ENCODE measurements at places on chromosomes 3 and 15. TPM values are rescaled to one million over a fixed set of nuclear protein-coding genes. Genes with fewer than 3 reads are reported as not detected.
A peak's percentile ranks its signal among the peaks of the same experiment; 100 is the strongest.

DNA sequence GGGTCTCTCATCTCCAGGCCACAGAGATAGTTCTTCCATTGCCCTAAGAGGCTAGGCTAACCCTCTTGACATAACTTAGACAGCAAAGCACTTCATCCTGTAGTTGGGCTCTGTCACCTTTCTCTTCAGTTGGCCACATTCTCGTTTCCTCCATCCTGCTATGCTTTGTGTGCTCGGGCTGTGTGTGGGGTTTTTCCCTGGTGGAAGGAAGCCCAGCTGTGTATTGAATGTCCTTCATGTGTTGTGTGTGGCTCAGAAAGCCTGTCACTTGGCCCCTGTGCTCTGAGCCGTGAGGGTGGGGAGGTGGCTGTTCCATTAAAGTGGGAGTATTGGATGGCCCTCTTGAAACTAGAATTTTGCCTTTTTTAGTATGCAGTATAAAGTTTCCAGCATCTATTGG is 8.8 kb upstream of the EXOG start:
- DNase-seq, result no peak

- no peak for DNase-seq
Measured at GRCh38 chr15:83275412-83275811, 9.1 kb downstream of the BNC1 start.

DNA sequence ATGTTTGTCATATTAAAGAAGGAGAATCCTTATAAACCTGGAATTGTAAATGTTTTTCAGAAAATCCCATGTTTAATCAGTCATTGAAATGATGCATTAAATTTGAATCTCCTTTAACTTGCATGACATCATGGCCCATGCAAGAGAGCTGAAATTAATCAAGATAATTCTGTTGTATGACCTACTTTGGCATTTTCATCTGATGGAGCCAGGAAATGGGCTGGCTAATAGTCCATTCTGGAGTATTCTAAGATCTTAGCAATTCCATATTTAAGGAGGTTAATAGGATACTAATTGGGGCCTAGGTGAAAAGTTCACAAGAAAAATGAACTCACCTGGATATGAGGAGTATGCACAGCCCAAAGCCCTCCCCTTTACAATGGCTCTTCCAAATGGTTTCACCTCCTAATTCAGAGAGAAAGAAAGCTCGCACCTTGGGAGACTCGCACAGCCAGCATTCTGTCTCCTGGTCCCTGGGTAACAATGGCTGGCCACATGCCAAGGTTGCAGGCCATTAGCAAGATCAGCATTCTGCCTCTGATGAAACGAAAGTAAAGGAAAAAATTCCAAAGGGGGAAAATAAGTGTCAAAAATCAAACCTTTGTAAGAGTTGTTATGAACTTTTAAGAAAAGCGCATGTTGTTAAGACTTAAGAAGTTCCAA is 786.4 kb downstream of the MCTP2 start:
- DNase-seq, result peak; percentile 45

DNA sequence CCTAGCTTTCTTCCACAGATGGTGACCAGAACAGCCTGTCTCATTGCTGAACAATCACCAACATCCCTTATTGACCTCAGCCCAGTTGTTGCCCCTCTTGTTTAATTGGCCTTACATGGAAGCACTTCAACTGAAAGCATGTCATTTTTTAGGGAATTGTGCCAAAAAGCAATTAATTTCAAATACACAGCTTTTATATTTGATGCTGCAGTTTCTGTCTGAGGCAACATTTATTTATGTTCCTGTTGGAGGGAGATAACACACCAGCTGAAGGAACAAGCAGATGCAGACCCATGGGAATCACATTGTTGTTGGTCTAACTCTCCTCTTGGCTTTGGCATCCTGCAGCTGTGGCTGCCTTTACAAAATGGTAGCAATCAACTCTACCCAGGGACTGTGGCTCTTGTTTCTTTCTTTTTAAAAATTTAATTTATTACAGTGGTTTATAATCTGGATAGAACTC is 498.1 kb upstream of the RGMA start:
- DNase-seq, result no peak

Gene OIP5
- polyA plus RNA-seq, result 8.3 TPM

Gene CXCR6
- 0.44 TPM for polyA plus RNA-seq

- DNase-seq, result no peak
Measured at GRCh38 chr15:91133511-91133910, 33.5 kb downstream of the SV2B start.

DNA sequence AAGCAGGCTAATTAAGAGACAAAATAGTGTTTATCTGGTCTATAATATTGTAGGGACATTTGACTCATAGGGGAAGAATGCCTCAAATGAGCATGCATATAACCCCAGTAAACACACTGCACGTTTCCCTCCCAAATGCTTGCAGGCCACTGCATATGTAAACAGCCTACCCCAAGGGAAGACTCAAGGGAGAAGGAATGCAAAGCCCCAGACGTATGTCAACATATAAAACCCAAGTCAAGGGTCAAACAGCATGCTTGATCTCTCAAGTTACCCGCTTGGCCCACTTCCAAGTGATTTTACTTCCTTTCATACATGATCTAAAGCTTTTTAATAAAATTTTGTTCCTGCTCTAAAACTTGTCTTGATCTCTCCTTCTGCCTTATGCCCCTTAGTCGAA is 1090.0 kb downstream of the OTOL1 start:
- no peak for DNase-seq

DNA sequence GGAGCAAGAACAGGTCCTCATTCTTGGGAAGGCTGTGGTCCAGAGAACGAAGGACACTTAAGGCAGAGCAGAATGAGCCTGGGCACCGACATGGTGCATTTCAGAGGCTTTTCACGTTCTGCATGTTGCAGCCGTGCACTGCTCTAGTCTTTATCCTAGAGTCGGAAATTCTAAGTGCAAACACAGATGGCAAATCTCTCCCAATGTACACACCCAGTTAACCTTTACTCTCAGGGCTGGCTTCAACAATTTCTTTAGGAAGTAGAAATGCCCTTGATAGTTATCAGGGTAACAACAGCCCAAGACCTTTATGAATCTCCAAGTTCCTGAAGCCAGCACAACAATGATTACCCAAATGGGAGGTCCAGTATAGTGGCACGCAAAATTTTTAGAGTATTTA is 39.1 kb upstream of the LRTM1 start:
- no peak for DNase-seq

GRCh38 chr3:197234947-197235914 is 63.2 kb downstream of the DLG1 start:
- no peak for DNase-seq

GRCh38 chr15:69105451-69105985 is 54.9 kb upstream of the GLCE start:
- no peak for DNase-seq

- no peak for DNase-seq
Measured at GRCh38 chr3:33704891-33705290, 13.2 kb downstream of the CLASP2 start.

Gene SLC2A2
- polyA plus RNA-seq, result 18.9 TPM

Gene MINAR1
- 1.1 TPM for polyA plus RNA-seq

DNA sequence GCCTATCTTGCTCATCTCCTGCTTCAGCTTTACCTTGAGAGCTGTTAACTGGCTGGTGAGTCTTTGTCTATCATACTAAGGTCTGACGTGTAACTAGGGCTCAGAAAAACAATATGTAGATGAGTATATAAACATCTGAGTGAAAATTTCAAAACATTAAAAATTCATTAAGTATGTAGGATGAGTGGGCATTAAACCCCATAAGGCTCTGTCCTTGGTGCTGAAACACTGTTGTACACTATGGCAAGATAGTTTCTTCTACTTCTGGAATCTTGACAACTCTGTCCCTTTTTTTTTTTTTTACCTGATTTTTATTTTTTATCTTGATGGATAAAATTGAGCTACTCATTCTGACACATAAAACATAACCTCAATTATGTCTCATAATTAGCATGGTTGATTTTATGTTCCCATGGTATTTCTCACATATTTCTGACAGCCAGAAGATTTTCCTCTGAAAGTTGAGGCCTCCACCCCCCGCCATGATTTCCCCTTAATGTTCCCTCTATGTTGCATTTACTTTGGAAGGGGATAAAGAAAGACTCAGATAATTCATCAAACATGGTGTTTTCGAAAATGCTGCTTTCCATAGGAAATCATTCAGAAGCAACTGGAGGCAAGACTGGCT is 54.3 kb downstream of the DGKG start:
- peak; percentile 60 for DNase-seq

- no peak for DNase-seq
Measured at GRCh38 chr3:24338409-24339130, 156.1 kb downstream of the THRB start.

DNA sequence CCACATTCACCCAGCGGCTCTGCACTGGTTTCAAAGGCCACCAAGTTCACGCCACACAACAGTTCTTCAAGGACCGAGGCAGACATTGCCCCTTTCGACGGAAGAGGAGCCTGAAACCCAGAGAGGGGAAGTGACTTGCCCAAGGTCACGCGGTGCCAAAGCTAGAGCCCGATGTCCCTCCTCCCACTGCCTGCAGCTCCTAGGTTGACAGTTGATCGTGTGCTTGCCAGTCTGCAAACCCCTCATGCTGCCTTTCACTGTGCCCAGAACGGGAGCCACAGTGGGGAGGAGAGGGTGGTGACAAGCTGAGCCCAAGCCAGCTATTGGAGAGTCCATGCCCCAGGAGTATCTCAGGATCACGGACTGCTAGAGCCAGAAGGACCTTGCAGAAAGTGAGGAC is 230.9 kb downstream of the XXYLT1 start:
- no peak for DNase-seq

DNA sequence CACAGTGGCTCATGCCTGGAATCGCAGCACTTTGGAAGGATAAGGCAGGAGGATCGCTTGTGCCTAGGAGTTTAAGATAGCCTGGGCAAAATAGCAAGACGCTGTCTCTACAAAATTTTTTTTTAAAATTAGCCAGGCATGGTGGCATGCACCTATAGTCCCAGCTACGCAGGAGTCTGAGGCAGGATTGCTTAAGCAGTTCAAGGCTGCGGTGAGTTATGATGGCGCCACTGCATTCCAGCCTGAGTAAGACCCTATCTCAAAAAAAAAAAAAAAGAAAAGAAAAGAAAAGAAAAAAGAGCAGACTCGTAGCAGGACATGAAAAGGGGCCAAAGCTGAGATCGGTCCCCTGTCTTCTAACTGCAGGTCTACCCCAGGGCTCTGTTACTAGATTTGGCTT is 18.9 kb downstream of the SRGAP3 start:
- no peak for DNase-seq

GRCh38 chr15:86432861-86433260 is 353.2 kb downstream of the AGBL1 start:
- no peak for DNase-seq

Gene LSAMP
- 12.8 TPM for polyA plus RNA-seq

Gene APOD
- polyA plus RNA-seq, result 8.2 TPM

Gene GALNT15
- polyA plus RNA-seq, result 3.0 TPM

GRCh38 chr3:64109438-64109837 is 86.1 kb upstream of the PSMD6 start:
- DNase-seq, result peak; percentile 41

Gene CPNE9
- 0.27 TPM for polyA plus RNA-seq

- peak; percentile 37 for DNase-seq
Measured at GRCh38 chr3:131794766-131795388, 239.9 kb downstream of the CPNE4 start.

Gene IQCH
- 7.7 TPM for polyA plus RNA-seq

GRCh38 chr3:151599103-151599672 is 134.5 kb upstream of the AADACL2 start:
- no peak for DNase-seq

DNA sequence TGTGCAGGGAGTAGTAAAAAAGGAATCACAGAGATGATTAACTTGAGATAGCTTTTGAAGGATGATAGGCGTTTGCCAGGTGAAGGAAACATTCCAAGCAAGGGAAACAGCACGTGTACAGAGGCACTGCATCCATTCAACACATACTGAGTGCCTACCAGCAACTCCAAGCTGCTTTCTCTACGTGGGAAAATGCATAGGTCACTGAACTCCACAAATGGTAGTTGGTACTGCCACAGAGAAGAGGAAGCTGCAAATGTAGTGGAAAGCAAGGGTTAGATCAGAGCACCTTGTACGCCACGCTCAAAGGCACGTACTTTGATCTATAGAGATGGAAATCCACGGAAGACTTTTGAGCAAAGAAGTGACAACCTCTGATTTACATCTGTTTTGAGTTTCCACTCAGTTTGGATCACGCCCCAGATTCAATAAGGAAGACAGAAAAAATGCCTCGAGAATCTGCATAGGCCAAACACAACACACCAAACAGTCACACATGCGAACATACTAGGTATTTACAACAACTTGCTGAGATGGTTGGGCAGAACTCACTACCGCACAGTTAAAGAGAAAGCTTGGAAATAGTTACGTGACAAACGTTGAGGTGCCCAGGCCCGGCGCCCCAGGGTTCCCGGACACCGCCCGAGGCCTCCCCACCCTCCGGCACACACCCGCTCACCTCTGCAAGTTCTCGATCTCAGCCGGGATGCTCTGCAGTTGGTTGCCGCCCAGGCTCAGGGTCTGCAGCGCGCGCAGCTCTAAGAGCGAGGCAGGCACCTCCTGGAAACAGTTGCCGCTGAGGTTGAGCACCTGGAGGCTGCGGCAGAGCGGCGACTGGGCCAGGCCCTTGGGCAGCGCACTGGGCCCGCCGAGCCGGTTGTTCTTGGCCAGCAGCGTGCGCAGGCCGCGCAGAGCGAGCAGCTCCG is 826 bp downstream of the LRRC58 start:
- DNase-seq, result peak; percentile 57

DNA sequence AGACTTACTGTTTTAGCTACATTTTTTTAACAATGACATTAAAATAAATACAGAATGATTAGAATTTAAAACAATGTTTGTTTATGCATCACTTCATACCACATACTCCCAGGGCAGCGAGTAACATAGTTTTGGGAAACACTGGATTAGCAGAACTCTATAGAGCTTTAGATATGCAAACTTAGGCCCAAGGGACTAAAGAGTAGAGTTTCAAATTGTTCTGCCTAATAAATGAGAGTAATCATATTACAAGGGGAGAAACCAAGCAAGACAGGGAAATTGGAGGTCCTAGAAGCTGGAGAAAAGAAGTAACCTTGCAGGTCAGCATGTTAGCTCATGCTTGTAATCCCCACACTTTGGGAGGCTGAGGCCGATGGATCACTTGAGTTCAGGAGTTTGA is 3.6 kb upstream of the DAZL start:
- no peak for DNase-seq

DNA sequence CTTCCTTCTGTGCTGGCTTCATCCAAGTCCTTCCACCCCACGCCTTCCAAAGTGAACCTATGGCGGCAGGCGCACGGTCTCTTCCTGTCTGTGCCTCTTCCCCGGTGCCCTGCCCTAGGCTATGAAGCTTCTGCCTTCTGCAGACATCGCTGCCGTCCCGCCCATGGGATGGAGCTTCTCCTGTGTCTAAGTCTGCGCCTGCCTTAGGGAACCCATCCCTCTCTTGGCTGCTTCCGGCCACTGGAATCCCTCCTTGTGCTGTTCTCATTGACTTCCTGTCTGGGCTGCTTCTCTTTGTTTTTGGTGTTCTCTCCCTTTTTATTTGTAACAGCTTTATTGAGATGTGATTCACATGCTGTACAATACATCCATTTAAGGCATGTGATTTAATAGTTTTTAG is 17.2 kb downstream of the CHCHD6 start:
- DNase-seq, result no peak
